ENCODE measurements at places on chromosomes 11 and 22.
A peak's percentile ranks its signal among the peaks of the same experiment; 100 is the strongest.

GRCh38 chr11:102413497-102413896 is 39.1 kb downstream of the TMEM123 start:
- no peak for DNase-seq

DNA sequence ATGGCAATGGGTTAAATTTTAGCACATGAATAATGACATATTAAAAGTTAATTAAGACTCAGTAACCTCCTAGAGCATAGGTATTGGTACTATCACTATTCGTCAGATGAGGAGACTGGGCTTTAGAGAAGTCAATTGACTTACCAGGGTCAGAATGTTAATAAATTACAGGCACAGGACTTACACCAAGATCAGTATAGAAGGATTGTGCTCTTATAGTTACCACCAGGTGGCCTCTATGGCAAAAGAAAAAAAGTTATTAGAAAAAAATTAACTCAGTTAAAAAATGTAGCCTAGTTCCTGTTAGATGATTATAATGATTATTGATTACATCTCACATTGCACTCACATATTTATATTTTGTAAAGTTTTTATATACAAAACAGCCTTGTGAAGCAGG is 1163.7 kb downstream of the FAM181B start:
- DNase-seq, result no peak

DNA sequence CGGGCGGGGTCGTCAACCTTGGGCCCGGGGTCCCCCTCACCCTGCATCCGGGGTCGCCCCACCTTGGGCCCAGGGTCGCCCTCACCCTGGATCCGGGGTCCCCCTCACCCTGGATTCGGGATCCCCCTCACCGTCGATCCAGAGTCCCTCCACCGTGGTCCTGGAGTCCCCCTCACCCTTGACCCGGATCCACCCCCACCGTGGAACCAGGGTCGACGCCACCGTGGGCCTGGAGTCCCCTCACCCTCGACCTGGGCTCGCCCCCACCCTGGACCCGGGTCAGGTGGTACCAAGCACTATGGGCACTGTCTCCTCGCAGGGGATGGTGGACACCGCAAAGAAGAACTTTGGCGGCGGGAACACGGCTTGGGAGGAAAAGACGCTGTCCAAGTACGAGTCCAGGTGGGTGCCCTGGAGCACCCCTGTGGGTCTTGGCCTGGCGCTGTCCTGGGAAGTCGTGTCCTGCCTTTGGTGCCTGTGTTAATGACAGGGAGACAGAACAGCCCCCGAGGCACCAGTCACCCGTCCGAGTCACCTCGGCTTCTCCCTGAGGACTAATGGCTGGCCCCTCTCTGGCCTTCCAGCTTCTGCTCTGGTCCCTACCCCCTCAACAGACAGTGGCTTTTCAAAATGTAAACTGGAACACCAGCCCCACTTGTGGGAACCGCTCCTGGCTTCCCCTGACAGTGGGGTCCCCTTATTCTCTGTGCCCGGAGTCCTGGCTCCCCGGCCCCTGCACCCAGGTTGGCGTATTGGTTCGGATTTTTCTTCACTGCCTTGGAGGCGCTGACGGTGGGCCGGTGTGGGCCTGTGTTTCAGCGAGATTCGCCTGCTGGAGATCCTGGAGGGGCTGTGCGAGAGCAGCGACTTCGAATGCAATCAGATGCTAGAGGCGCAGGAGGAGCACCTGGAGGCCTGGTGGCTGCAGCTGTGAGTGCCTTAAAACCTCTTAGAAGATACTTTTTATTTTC is 762 bp downstream of the CRELD2 start:
- DNase-seq, result no peak

DNA sequence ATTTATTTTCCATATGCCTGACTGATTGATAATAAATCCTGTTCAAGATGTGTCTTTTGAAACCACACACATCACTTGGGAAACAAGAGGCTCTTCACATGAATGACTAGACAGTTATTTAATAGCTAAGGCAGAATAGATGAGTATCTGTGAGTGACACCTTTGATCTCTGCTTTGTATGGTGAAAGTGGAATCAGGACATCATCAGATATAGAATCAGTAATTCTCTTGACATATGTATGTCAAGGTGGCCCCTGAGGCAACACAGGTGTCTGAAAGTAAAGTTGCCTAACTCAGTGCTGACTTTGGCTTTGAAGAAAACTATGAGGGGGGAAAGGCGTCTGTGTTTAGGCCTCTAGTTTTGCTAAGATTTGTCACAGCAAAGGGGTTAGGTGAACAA is 11.5 kb upstream of the CASP4 start:
- DNase-seq, result no peak

- no peak for DNase-seq
Measured at GRCh38 chr22:23225724-23226496, 45.6 kb downstream of the BCR start.

GRCh38 chr11:73314117-73314961 is 6.3 kb downstream of the ARHGEF17 start:
- DNase-seq, result no peak

GRCh38 chr22:28500006-28500405 is 179.6 kb downstream of the TTC28 start:
- no peak for DNase-seq

GRCh38 chr11:12066056-12066798 is 44.2 kb upstream of the MICAL2 start:
- DNase-seq, result no peak

DNA sequence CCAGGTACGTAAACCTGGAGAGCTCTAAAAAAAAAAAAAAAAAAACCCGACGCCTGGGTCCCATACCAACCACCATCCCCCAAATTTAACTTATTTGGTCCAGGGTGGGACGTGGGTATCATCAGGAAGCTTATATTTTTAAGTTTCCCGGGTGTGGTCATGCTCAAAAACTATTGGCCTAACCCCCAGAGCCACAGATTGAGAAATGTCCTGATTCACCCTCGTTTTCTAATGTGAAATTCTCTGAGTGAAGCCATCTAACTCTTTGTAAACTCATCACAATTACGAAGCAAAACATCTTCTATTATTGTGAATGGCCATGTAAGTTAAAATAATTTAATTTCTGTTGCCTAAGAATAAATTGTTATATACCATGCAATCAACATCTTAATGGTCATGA is 29.6 kb downstream of the PAK1 start:
- DNase-seq, result no peak

DNA sequence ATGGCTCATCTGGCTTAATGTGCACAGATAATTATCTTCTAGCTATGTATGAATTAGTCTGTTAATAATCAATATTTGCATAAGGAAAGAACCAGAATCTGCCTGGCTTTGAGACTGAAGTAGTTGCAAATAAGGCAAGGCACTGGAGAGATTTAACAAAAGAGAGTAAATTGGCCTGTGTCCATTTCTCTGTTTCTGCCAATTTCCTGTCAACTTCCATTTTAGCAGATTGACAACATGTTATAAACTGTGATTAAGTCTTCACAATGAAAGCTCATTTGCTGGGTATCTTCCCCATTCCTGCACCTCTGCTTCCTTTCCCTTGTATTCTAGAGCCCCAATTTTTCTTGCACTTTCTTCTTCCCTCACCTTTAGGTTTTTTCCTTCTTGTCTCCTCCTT is 5.3 kb upstream of the TMEM123 start:
- no peak for DNase-seq

GRCh38 chr22:29635734-29636357 is 32.4 kb downstream of the NF2 start:
- no peak for DNase-seq

- no peak for DNase-seq
Measured at GRCh38 chr11:31337806-31338205, 31.7 kb downstream of the DCDC1 start.

DNA sequence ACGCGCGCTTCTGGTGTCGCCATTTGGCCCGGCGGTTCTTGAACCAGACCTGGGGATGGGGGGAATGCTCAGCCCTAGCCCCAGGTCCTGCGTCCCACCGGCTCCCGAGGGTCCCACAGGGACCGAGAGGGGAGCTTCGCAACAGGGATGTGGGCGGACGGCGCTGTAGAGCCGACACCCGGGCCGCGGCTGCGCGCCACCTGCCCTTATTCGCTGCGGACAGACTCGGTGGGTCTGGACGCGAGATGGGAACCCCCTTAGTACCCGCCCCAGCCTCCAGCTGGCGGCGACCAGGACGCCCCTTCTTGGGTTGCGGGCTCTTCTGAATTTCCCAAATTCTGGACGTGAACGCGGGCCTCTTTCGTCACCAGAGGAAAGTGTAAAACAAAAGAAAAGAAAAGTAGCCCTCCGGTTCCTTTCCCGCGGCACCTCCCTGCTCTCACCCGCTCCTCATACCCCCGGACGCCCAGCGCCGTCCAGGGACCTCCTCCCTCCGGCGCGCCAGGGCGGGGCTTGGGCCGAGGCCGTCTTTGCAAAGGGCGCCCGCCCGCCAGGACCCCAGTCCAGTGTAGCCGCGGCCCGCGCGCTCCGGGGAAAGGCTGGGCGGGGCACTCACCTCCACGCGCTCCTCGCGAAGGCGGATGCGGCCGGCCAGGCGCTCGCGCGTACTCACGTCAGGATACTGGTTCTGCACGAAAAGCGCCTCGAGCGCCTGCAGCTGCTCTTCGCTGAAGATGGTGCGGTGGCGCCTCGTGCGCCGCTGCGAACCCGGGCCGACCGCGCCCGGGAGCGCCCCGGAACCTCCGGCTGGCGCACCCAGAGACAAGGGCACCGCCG is 827 bp downstream of the GSC2 start:
- DNase-seq, result peak; percentile 54

GRCh38 chr11:612201-612960 is 3.4 kb downstream of the IRF7 start:
- peak; percentile 47 for DNase-seq

DNA sequence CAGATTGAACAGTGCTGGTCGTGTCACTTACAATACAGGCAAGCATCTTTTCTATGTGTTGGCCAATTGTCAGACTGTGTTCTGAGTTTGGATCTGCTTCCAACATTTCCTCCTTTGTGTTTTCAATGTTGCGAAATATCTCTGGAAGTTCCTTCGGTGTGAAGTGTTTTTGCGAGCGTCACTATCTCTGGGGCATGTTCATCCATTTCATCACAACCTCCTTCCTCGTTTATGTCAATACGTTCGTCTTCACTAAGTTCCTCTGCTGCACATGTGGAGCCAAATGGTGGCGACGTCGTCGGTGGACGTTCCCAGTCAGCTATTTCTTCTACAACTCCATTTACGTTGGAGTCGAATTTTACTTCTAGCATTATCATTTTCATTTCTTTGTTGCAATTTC is 100.2 kb upstream of the LMO1 start:
- no peak for DNase-seq

GRCh38 chr11:112744041-112744440 is 217.2 kb upstream of the NCAM1 start:
- DNase-seq, result no peak

- no peak for DNase-seq
Measured at GRCh38 chr11:27875831-27876775, 175.8 kb upstream of the BDNF start.

GRCh38 chr11:130783323-130783722 is 133.0 kb downstream of the SNX19 start:
- no peak for DNase-seq

- no peak for DNase-seq
Measured at GRCh38 chr11:108364159-108364558, 103.2 kb downstream of the C11orf65 start.

GRCh38 chr11:120579611-120580031 is 68.1 kb downstream of the GRIK4 start:
- peak; percentile 8 for DNase-seq

- peak; percentile 15 for DNase-seq
Measured at GRCh38 chr11:68528630-68529029, 68.1 kb downstream of the PPP6R3 start.

GRCh38 chr22:28759861-28760560 is 12.5 kb upstream of the CCDC117 start:
- DNase-seq, result no peak

DNA sequence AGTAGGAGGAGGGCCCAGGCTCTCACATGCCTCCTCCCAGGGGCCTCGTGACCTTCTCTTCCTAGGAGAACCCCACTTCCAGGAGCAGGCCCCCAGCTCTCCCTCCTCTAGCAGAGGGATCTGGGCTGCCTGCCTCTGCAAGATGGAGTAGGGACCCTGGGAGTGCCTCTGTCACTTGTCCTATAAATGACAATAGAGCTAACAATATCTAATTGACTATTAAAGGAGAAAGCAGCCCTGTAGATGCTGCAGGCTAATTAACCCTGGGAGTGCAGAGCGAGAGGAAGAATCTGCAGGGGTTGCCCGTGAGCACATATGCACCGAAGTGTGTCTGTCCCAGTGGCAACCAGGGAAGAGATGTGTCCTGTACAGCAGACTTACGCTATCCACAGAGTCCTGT is 184.4 kb downstream of the GRIK4 start:
- no peak for DNase-seq

GRCh38 chr11:63892228-63892627 is 24.7 kb downstream of the RCOR2 start:
- DNase-seq, result no peak

DNA sequence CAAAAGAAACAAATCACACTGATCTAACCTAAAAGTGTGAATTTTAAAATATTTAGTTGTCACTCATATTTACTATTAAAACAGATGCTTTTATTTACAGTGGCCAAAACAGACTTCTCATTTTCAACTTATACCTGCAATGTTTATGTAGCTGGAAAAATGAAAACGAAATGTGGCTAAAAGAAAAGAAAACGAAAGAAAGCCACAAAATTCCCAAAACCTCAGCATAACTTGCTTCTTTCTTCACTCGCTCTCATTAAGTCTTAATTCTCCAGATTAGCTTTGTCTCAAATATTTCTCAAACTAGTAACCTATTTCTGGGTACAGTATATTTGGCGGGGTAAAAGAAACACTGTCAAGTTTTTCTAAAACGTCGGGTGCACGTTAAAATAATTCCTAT is 693 bp downstream of the CSTF3 start:
- no peak for DNase-seq

- no peak for DNase-seq
Measured at GRCh38 chr22:48516571-48516970, 1311.1 kb downstream of the BRD1 start.

DNA sequence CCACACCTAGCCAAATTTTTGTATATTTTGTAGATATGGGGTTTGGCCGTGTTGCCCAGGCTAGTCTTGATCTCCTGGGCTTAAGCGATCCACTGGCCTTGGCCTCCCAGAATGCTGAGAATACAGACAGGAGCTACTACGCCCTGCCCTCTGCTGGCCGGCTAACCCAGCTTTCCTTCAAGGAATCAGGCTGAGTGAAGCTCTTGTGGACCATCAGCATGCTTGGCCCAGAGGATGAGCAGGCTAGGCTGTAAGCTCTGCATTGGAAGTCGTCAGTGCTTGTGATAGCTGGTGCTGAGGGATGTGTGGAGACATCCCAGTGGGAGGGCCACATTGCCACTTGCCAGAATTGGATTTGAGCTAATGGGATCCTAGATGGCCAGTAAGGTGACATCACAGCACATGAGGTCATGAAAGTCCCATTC is 60.6 kb downstream of the MED15 start:
- no peak for DNase-seq

GRCh38 chr22:20229916-20230775 is 38.0 kb downstream of the RTN4R start:
- DNase-seq, result no peak

GRCh38 chr11:36015799-36016198 is 71.9 kb downstream of the LDLRAD3 start:
- no peak for DNase-seq

GRCh38 chr22:49260681-49261580 is 566.7 kb downstream of the BRD1 start:
- DNase-seq, result no peak
